NB4 (cell line): ENCODE measurements at places on chromosomes 6 and 20.
A peak's percentile ranks its signal among the peaks of the same experiment; 100 is the strongest.

DNA sequence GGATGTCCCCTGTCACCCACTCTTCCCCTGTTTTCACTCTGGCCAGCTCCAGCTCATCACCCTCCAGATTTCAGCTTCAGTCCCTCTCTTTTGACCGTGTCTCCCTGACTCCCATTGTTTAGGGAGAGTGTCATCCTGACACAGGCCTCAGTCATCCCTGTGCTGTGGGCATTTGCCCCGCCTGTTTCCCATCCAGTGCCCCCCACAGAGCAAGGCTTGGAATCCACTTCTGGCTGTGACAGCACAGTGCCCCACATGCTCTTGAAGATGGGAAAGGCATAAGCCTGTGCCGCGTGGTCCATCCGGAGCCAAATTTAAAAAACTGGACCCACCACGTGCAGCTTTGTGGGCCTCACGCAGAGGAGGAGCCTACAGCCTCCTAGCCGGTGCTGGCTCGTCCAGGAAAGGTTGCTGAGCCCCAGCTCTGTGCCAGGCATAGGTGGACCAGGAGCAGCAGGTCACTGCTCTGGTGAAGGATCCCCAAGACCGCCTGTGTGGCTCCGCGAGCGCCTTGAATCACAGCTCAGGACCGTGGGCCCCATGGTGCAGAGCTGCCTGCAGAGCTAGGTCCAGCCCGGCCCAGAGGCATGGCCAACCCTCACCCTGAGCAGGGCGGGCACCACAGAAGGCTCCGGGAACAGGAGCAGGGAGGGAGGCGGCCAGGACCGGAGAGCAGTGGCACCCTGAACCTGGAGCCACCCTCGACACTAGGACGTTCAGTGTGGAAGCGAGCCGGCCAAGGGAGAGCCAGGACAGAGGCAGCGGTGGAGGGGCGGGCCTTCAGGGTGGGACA lies 172.8 kb downstream of the CDH4 start:
- no peak for DNase-seq

DNA sequence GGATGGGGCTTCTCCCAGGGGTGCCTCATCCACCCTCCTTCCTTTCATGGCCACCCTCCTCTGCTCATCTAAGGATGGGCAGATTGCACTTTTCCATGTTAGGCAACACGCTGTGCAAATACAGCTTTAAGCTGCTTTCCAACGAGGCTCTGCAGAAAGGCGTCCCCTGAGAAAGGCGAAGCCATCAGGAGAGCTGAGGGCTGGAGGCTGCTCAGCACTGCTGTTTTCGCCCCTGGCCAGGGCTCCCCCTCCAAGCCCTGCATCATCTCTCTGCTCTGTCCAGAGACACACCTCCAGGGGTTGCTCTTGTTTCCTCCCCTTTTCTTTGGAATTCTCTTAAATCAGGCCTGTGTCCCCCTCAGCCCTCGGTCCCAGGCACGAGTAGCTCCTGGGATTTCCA lies 526.1 kb downstream of the CDH26 start:
- no peak for DNase-seq

DNA sequence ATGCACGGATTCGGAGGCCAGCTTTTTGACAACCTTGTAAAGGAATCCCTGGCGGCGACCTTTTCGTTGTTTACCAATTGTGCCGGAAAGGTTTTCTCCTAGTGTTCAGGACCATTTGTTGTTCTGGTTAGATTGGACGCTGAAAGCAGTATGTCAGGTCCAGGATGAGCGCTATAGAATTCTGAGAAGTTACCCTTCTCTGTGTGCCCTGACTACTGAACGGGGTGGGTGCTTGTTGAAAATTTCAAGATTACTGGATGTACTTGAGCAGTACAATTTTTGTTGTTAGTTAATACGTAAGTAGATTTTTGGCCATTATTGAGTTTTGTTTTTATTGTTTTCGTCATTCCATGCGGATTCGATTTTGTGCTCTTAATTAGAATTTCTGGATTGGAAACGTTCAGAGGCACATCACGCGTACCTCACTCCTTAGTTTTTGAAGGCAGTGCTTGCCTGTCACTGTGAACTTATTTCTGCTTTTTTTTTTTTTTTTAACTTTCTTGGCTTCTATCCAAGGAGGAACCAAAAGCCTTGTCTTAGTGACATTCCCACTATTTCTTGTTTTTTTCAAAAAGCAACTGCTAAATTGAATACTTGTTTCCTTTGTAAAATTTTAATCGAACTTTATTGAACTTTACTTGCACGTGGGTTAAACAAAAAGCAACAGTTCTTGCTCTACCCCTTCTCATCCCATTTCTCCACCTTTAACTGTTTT lies 898 bp downstream of the XRN2 start:
- peak; percentile 37 for DNase-seq

DNA sequence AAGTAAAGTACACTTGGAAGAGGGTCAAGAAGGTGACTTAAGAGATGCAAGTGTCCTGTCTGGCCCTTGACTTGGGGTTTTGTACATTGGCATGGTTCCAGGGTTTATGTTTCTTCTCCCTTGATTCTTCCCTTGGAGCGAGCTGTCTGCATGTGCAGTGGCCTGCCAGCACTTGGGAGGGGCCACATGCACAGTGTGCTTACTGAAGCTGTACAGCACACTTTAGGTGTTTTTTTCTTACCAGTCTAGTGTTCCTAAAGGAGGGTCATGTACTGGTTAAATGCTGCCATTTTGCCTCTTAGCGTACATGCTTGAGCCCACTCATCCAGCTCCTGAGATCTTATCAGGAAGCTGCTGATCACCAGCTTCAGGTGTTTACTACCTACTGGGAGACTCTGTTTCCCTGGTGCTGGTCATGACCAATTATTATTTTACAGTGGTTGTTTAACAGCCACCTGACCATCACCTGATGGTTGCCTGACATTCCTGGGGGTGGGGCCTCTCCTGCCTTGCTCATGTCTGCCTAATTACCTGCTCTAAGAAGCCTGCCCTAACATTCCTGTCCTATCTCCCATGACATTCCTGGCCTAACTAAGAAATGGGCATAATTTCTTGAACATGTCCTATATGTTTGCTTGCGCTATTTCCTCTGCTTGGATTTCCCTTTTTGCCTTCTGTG lies 182.9 kb downstream of the MCHR2 start:
- DNase-seq, result no peak

- no peak for DNase-seq
These were observed 25.6 kb upstream of the MBOAT1 start for GRCh38 chr6:20237677-20238460.

GRCh38 chr6:98984121-98984520 lies 36.4 kb upstream of the FBXL4 start:
- DNase-seq, result no peak

DNA sequence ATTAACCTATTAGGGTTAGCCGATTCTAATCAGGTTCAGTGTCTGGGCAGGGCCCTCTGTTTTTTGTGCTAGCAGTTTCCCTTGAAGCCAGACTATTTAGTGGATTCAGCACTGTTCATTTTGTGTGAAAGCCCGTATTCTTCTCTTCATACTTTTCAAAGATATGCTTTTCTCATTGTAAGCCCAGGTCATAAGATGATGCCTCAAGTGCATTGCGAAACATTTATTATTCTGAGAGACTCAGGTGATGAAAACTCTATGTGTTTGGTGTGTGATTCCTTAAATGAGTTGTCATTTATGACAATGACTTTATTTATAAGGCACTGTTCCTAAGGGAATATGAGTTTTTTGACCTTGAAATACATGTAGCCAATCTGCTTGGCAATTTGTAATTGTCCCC lies 851.0 kb upstream of the FLRT3 start:
- no peak for DNase-seq

DNA sequence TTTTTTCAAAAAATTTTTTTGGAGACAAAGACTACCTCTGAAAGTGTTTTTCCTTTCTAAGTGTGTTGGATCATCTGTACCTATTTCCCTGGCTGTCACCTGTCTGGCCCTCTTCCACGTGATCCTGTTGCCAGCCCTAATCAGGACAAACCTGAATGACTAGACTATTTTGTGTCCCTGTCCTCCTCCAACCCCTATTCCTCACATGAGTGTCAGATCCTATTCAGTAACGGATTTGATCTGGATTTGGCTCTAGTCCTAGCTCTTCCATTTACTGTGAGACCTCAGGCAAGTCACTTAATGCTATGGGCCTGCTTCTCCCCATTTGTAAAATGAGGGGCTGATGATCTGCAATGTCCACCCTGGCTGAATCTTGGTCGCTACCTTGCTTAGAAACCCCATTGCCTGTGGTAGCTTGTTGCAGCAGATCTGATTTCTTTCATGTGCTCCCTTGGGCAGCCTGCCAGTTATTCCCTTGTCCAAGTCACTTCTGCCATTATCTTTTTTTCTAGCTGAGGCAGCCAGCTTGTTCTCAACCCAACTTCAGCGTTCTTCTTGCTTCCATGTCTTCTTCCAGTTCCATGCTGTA lies 4.8 kb downstream of the PHF20 start:
- no peak for DNase-seq

GRCh38 chr6:1894954-1895353 lies 285.2 kb downstream of the FOXC1 start:
- no peak for DNase-seq

GRCh38 chr20:48192109-48192508 lies 406.8 kb upstream of the SULF2 start:
- DNase-seq, result no peak

GRCh38 chr20:50191544-50192363 lies 1.1 kb downstream of the CEBPB start:
- DNase-seq, result peak; percentile 89

GRCh38 chr6:148217921-148218320 lies 124.7 kb upstream of the SASH1 start:
- DNase-seq, result no peak

- peak; percentile 74 for DNase-seq
These were observed 47.2 kb downstream of the VEGFA start for GRCh38 chr6:43817192-43817591.

DNA sequence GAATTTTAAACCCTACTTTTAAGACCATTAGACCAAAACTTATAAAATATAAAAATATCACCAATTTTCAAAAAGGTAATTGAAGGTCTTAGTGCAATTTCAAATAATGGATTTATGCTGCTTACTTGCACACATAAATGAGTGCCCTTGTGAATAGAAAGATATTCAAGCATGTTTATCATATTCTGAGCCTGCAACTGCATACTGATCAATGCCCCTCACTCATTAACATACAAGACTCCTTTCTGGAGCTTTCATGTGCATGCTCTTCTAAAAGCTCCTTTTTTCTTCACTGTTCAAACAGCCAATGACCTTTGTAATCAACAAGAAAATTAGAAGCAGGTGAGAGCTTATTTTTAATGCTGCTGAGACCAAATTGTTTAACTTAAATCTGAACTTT lies 1139.3 kb downstream of the HACE1 start:
- no peak for DNase-seq

GRCh38 chr6:159977255-159977903 lies 8.5 kb downstream of the IGF2R start:
- no peak for DNase-seq

- DNase-seq, result no peak
These were observed 15.7 kb upstream of the EIF2S2 start for GRCh38 chr20:34127792-34128191.

DNA sequence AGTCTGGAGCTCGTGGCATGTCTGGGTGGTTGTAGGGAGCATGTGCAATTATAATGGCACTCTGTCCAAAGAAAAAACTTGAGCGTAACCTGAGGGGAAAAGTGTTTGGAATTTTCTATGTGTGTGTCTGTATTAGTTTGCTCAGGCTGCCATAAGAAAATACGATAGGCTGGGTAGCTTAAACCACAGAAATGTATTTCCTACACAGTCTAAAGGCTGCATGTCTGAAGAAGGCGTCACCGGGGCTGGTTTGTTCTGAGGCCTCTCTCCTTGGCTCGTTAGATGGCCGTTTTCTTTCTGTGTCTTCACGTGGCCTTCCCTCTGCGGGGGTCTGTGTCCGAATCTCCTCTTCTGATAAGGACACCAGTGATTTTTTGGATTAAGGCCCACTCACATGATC lies 59.0 kb downstream of the IGF2R start:
- DNase-seq, result no peak

- no peak for DNase-seq
These were observed 16.8 kb downstream of the TAF4 start for GRCh38 chr20:62048821-62049291.

DNA sequence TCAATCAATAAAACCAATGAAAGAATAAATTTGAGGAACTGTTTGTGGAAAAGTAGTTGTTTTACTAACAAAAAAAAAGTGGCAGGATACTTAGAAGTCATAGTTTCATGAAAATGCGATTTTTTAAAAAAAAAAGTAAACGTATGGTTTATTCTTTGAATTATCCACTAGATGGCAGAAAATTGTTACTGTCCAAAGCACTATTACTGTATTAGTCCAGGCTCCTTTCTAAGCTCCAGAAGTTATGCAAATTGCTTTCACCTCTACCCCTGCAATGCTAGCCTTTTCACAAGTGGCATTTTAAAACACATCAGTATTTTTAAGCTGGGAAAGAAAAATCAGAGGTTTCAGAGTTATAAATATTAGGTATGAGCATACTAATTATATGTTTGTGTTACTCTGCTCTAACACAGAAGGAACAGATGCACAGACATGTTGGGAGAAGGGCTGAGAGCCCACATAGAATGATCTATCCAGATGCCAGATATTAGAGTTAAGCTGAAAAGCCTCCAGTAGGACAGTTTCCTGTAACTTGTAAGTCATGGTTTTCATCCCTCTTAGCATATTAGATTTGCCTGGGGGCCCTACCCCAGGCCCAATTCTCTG lies 63.9 kb downstream of the FHL5 start:
- peak; percentile 41 for DNase-seq

DNA sequence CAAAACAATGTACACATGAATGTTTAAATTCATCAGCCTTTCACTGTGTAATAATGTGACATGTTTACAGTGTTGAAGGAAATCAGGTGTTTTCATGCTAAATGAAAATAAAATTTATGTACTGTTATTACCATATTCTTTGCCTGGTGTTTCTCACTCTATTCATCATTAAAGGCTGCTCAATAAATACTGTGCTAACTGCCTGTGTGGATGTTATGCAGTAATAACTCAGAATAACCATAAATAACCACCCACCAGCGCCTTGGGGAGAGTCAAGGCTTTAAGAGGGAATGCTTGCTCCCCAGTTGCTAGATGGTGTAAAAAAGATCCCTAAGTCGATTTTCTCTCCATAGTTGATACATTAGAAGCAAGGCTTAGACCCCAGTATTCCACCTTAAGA lies 299.9 kb downstream of the EYA4 start:
- no peak for DNase-seq

- DNase-seq, result no peak
These were observed 128.5 kb downstream of the BCAS1 start for GRCh38 chr20:53941680-53942471.

GRCh38 chr6:93779086-93779841 lies 359.9 kb upstream of the EPHA7 start:
- no peak for DNase-seq

DNA sequence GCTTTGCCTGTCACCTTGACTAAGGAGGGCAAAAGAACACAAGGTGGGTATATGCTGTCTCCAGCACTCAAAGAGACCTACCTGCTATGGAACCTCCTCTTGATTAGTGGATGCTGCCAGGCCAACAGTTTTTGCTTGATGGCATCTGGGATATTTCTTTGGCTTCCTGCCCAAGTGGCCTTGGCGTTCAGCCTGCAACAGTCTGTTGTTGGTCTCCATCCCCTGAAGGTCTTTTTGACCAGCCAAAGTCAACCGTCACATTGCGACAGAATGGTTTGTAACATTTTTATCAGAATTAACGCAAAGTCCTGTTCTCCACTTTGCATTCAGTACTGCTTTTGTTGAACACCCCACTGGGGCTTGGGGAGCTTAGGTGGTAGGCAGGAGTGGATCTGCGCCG lies 37.1 kb downstream of the SERPINB1 start:
- peak; percentile 44 for DNase-seq
